ENCODE measurements at places on chromosomes 5 and 9.

DNA sequence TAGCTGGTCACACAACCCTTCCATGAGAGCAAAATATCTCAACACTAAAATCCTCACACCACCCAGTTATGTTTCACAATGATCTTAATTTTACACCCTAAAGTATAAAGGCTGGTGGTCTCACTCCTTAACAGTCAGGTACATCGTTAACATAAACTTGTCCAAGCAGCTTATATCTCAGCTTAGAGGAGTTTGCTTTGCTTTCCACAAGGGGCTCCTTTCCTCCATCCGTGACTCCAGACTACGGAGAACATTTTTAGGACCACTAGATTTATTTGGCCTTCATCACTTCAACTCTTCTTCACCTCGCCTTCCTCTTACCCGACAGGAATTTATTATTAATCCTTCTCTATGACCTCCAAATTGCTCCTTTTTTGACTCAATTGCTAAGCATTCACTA lies 1014.1 kb upstream of the NUDT12 start:
- DNase-seq, result no peak

GRCh38 chr9:77712533-77713130 lies 64.5 kb upstream of the GNA14 start:
- DNase-seq, result no peak

DNA sequence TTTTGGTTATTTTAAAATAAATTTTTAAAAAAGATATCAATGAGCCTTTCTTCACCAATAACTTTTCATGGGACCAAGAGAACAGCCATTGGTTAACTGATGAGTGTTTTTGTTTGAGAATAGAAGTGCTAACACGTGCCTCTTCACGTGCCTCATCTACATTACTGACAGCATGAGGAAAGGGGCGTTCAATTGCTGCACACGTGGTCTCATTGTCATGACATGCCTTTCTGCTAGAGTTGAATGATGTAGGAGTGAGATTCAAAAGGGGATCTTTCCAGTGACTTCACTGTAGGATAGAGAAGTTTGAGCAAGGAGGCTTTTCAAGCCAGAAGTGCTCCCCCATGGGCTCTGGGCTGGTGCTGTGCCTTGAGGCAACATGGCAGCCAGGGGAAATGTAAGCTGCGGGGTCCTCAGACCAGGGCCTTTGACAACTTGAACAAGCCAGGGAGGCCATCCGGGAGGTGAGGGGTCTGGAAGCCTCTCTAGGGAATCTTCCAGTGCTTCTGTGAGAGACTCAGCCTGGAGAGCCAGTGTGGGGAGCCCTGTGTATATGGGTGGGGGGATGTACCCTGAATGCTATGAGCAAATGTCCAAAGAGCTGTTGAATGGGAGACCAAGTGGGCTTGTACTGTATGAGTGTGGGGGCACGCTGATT lies 51.2 kb upstream of the FSTL4 start:
- no peak for DNase-seq

GRCh38 chr5:43141211-43141610 lies 20.5 kb downstream of the ZNF131 start:
- no peak for DNase-seq

GRCh38 chr5:15683332-15683731 lies 183.4 kb downstream of the FBXL7 start:
- DNase-seq, result no peak

DNA sequence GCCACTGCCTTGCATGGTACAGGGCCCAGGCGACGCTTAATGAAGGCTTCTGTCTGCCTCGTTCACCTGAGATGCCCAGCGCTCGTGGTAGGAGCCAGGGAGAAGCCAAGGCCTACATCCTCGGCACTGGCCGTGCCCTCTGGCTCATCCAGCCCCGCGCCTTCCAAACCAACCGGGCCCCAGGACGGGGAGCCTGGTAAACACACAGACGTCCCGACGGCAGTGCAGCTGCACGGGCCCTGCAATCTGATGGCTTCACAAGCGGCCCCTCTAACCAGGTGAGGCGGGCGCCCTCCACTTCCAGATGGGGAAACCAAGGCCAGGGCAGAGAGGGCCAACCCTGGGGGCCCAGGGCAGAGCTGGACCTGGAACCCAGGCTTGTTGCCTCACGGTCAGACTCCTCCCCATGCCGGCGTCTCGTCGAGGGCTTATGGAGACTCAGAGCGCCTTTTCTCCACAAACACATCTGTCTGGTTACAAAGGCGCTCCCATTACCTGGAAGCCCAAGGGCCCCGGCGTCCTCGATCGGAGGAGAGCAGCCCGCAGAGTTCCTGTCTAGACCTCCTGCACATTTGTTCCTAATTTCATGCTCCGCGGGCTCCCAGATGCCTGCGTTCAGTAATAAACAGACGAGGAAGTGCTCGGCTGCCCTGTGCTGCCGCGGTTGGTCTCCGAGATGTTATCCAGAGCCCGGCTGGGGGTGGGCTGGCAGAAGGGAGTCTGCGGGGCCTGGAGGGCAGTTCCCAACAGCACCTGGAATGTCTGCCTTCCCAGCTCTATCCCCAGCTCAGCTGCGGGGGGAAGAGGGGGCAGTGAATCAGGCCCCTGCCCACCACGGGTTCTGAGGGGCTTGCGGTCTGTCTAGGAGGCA lies 23.5 kb downstream of the FAM163B start:
- DNase-seq, result no peak

- no peak for DNase-seq
Observed at GRCh38 chr5:172830876-172831662, 3.0 kb upstream of the ERGIC1 start.
